DMS53 (cell line): ENCODE measurements at places on chromosomes 3 and 15.

- no peak for DNase-seq
Observed at GRCh38 chr3:192445770-192446644, 281.3 kb downstream of the FGF12 start.

DNA sequence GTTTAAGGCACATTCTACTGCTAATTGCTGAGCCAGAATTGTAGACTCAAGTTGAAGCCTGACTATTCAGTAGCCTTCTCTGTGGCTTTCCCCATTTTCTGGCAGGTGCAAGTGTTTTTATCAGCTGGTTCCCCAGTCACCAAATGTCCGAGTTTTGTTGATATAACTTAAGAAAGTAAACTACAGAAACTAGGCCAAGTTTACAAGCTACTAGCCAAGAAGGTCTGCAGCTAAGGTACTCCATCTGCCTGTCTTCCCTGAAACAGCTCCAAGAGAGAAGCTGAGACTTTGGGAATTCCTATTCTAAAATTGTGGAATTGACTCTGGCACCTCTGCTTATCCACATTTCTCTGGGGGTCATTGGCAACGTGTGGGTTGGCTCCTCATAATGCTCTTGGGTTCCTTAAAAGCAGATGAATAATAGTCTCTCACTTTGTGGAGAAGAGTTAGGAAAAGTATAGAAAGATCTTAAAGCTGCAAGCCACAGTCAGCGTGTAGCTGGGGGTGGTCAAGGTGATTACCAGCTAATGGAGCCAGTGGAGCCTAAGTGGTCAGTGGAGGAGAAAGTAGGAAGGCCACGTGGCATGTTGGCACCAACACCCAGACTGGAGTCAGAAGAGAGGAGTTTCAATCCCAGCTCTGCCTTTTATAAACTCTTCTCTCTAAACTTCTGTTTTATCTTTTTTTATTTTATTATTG is 128.8 kb downstream of the PEX5L start:
- DNase-seq, result no peak

DNA sequence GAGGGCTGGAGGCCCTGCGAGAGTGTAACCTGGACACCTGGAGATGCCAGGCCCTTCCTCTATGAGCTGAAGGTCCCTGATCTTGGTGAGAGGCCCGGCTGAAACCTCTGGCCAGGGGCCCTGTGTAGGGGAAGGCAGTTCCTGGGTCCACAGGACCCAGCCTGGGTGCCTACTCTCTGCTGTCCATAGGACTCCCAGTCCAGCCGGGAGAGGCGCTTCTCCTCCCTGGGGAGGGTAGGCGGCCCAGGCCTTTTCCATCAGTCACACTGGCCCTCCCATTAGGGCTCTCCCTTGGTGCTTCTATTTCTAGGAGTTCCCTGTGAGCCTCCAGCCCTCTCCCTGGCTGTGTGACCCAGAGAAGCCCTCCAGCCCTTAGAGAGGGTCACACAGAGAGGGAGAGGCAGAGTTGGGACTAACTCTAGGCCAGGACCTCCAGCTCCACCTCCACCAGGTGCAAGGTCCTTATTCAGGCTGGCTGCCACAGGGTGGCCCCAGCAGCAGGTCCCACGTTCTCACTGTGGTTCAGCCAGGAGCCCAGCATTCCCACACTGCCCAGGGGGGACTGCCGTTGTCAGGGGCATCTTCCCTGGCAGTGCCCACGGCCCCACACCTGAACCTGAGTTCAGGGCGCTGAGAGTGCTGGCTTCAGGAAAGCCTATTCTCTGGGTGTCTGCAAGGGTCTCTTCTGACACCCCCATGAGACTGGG is 146.8 kb downstream of the SMAD6 start:
- DNase-seq, result no peak

- DNase-seq, result peak; percentile 20
Observed at GRCh38 chr3:104460477-104461406, 906.0 kb upstream of the ALCAM start.

- peak; percentile 10 for DNase-seq
Observed at GRCh38 chr15:36632226-36632625, 52.8 kb downstream of the CDIN1 start.

DNA sequence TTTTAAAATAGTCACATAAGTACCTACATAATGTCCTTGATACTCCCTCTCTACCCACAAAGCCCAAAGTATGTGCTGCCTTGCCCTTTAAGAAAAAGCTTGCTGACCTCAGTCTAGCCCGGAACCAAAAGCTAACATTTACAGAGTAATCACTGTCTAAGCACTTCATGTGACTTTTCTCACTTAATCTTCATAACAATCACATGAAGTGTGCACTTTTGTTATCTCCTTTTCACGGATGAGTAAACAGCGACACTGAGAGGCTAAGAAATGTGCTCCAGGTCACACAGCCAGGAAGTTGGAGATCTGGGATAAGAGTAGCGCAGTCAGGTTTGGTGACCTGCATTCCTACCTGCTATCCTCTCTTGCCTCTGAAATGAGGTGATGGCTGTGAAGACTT is 194.0 kb downstream of the ITPR1 start:
- peak; percentile 56 for DNase-seq

DNA sequence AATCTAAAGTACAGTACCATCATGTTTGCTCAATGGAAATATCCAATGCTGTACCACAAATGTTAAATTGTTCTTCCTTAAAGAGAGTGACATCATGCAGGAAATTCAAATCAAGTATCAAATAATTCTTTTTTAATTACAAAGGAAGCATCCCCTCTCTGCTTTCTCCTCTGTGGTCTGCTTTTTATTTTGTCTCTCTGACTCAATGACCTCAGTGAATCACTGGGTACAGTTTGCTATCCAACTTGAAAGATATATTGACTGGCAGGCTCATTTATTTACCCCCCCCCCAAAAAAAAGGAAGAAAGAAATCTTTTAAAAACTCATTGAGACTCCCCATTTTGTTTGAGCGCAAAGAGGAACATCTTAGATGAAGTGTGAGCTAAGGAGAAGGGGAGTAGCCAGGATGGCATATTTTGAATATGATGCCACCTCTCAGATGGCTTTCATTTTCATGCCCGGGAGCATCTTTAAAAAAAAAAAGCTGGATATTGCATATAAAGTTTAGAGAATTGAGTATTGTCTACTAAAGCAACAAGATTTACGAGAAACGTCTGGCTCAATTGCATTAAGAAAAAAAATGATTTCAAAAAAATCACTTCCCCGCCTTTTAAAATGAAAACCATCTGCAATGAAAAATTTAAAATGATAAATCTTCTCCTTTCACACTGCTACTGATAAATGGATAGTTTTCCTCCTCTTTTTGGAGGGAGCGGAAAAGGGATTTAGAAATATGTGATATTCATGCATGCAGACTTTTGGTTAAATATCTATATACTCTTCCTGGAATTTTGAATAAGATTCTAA is 307.1 kb upstream of the DPH6 start:
- DNase-seq, result no peak

GRCh38 chr3:29683018-29683993 is 402.4 kb downstream of the RBMS3 start:
- DNase-seq, result peak; percentile 9

GRCh38 chr3:169103951-169104941 is 559.3 kb downstream of the MECOM start:
- no peak for DNase-seq

- DNase-seq, result no peak
Observed at GRCh38 chr3:128846486-128846891, 32.9 kb upstream of the ACAD9 start.

DNA sequence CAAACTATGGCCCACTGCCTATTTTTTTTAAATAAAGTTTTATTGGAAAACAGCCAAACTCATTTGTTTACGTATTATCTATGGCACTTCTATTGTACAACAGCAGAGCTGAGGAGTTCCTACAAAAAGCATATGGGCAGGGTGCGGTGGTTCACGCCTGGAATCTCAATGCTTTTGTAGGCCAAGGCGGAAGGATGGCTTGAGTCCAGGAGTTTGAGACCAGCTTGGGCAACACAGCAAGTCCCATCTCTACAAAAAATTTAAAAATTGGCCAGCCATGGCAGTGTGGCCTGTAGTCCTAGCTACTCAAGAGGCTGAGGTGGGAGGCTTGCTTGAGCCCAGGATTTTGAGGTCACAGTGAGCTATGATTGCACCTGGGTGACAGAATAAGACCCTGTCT is 142.3 kb downstream of the RORA start:
- DNase-seq, result no peak

DNA sequence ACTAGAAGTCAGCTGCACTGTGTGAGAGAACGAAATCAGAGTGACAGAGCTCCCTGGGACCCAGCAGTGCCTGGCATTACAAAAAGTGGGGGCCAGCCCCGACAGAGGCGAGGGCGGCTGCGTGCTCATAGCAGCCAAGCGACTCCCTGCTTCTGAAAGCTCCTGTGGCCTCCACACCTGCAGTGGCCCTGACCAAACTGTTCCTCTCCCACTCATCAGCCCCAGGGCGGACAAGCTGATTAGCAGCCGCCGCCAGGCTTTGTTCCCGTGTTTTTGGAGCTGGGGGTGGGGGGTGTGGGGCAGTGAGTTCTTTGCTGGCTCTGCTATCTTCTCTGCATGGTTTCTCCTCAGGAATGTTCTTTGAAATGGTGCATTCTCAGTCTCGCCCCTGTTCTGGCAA is 58.1 kb downstream of the DGKG start:
- no peak for DNase-seq

GRCh38 chr15:51307325-51307724 is 31.1 kb downstream of the CYP19A1 start:
- DNase-seq, result no peak

DNA sequence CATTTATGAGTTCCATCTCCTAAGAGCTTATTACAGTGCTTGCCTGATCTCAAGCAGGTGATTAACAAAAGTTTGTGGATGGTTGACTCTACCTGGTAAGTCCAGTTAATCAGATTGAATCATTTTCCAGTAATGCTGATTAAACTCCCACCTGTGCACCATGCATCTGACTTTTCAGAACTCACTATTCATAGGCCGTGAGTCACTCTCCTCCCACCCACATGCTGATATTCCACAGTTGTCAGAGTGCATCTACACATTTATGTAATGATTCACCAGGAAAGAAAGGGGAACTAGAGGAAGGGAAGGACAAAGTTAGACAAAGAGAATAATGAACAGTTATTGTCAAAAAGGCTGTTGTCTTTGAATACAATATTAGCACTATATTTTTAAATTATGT is 106.2 kb upstream of the UBE3A start:
- DNase-seq, result no peak

GRCh38 chr3:111362381-111363009 is 179.5 kb upstream of the CD96 start:
- no peak for DNase-seq

DNA sequence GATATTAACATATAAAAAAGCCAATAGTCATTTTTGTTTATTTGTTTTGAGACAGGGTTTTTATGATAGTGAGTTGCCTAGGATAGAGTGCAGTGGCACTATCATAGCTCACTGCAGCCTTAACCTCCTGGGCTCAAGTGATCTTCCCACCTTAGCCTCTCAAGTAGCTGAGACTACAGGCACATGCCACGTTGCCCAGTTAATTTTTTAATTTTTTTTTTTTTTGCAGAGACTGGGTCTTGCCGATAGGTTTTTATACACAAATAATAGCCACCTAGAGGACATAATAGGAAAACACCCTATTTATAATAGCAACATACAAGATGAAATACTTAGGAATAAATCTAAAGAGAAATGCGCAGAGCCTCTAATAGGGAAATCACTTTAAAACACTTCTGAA is 13.3 kb downstream of the EIF3J start:
- DNase-seq, result peak; percentile 49

GRCh38 chr15:58046467-58046866 is 19.0 kb downstream of the ALDH1A2 start:
- no peak for DNase-seq

DNA sequence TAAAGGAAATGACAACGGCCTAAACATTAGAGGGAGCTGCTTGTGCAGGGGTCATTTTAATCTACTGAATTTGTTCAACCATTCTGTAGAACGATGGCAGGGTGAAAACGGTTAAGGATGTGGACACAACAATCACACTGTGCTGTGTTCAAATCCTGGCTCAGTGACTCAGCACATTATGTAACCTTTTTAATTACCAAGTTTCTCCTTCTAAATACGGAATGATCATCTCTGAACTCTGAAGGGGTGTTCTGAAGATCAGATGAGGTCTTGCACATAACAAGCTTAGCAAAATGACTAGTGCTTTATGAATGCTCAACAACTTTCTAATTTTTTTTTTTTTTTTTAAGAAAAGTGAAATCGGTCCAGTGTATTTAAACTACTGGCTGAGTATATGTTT is 592.8 kb downstream of the FOXP1 start:
- DNase-seq, result no peak

- DNase-seq, result no peak
Observed at GRCh38 chr15:89822026-89822425, 7.4 kb upstream of the ANPEP start.

DNA sequence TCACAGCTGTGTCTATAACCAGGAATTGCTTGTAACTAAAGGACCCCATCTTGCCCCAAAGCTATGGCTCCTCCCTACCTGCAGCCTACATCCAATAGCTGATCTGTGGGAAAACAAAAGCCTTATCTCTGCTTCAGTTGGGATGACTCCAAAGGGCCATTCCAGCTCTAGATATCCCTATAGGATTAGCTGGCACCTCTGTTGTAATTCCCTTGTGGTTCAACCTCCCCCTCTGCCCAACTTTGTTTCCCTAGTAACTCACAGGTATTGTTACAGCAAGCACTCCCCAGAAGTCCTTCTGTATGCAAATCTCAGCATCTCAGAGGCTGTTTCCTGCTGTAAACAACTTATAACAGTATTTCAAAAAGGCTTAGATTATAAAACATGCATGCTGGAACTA is 478.6 kb downstream of the AGBL1 start:
- no peak for DNase-seq

- DNase-seq, result no peak
Observed at GRCh38 chr3:50609071-50609762, 2.4 kb downstream of the CISH start.

DNA sequence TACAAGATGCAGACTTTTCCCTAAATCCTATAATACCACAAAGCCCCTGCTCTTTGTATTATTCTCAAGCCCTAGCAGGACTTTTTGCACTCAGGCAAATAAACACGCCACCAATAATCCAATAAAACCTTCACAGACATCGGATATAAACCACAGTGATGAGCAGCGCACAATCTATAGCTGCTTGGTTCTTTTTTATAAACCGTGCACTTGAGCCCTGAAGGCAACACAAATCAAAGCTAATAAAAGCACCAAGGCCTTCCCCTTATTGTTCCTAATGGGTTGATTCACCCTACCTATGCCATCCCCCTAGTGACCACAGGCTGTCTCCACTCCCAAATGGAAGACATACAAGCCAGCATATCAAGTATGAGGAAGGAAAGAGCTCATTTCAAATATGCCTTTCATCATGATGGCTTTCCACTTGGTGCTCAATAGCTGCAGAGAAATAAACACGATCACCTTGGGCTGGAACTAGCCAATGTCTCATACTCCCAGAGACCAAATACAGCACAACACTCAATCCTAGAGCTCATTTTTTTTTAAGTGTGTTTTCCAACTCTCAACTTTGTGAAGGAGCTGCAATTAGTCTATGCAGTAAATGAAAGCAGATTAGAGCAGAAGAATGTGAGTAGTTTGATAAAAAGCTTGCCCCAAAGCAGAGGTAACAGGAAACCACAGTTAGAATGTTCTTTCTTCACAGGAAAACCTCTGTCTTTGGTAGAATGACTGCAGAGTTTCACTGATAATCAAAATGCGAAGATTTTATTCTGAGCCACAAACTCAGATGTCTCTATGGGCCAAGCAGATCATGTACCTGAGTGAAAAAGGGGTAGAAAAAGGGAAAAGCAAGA is 573.9 kb downstream of the AGBL1 start:
- DNase-seq, result no peak
